Inflammatory macrophage treated with lipopolysaccharide for 4 hours (primary cell): ENCODE measurements at places on chromosomes 6 and 20.

- DNase-seq: no peak
Measured at GRCh38 chr20:22366631-22367030, 217.7 kb downstream of the FOXA2 start.

DNA sequence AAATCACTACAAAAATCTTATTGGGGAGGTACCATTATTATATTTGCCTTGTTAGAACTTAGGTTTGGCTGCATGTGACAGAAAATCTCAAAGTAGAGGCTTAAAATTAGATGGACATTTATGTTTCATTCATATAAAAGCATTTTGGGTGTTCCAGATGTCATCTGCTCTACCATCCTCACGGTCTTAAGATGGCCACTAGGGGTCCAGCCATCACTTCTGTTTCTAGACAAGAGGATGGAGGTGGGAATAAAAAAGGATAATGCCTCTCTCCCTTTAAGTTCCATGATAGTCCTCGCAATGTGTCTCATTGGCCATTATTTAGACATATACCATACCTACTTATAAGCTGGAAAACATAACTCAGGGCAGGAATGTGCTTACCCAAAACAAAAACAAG lies 929.5 kb downstream of the KIF16B start:
- DNase-seq: no peak

DNA sequence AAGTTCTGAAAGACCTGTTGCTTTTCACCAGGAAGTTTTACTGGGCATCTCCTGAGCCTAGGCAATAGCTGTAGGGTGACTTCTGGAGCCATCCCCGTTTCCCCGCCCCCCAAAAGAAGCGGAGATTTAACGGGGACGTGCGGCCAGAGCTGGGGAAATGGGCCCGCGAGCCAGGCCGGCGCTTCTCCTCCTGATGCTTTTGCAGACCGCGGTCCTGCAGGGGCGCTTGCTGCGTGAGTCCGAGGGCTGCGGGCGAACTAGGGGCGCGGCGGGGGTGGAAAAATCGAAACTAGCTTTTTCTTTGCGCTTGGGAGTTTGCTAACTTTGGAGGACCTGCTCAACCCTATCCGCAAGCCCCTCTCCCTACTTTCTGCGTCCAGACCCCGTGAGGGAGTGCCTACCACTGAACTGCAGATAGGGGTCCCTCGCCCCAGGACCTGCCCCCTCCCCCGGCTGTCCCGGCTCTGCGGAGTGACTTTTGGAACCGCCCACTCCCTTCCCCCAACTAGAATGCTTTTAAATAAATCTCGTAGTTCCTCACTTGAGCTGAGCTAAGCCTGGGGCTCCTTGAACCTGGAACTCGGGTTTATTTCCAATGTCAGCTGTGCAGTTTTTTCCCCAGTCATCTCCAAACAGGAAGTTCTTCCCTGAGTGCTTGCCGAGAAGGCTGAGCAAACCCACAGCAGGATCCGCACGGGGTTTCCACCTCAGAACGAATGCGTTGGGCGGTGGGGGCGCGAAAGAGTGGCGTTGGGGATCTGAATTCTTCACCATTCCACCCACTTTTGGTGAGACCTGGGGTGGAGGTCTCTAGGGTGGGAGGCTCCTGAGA lies at the start of gene HFE:
HFE (plus strand) TSS at position 146 of the 832 bp plus-strand sequence; CDS start at position 158, 12 bp downstream.
- peak; percentile 70 for DNase-seq

DNA sequence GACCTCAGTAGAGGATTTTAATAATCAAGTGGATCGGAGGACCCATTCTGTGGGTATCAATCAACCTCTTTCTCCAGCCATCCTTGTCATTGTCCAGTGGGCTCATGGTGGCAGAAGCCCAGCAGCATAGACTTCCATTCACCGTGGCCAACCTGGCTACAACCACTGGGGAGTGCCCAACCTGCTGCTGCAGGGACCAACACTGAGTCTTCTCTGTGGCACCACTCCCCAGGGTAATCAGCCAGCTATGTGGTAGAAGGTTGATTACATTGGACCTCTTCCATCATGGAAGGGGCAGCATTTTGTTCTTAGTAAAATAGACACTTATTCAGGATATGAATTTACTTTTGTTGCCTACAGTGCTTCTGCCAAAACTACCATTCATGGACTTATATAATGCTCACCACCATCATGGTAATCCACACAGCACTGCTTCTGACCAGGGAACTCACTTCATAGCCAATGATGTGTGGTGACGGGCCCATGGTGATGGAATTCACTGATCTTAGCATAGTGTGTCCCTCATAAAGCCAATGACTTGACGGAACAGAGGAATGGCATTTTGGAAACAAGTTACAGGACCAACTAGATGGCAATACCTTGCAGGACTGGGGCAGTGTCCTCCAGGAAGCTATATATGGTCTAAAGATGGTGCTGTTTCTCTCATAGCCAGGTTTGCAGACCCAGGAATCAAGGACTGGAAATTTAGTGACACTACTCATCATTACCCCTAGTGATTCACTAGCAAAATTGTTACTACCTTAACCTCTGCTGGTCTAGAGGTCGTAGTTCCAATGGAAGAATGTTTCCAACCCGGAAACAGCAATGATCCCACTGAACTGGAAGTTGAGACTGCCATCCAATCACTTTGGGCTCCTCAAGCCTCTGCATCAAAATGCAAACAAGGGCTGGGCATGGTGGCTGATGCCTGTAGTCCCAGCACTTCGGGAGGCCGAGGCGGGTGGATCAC lies 7.6 kb downstream of the CD24 start:
- no peak for DNase-seq

GRCh38 chr6:144624246-144624645 lies 339.1 kb downstream of the UTRN start:
- no peak for DNase-seq

- no peak for DNase-seq
Measured at GRCh38 chr6:133966654-133967329, 13.8 kb downstream of the TBPL1 start.

GRCh38 chr6:49692534-49692933 lies 20.8 kb downstream of the CRISP2 start:
- no peak for DNase-seq

GRCh38 chr6:16540804-16541752 lies 220.2 kb downstream of the ATXN1 start:
- no peak for DNase-seq

- no peak for DNase-seq
Measured at GRCh38 chr6:153401751-153402150, 270.7 kb upstream of the RGS17 start.

DNA sequence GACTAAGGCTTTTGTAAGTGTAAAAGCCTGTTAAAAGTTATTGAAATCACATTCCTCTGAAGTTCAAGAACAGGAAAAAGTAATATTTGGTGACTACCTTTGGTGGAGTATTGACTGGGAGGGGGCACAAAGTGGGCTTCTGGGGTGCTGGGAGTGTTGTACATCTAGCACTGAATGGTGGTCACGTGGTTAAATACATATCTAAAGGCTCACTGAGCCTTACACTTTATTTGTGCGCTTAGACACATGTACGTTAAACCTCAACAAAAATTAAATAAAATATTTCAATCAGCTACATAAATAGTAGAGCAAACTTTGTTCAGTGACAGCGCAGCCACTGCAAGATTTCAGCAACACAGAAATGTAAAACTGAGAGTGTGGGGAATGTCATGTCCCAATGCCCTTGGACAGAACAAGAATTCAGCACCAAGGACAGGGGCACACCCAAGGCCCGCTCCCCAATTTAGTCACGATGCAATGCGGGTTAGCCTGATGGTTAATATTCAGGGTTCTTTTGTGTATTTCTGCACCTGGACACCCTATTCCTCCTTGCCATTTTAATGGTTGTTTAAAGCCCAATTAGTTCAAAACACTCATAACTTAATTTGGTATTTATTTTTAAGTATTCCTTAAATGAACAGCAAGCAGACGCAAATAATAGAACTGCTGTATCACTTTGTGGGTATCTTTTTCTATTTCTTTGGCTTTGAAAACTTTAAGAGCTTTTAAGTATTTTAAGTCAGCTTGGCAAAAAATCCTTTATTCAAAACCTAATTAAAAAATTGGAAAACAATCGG lies 37.4 kb downstream of the ANGPT4 start:
- DNase-seq: no peak

DNA sequence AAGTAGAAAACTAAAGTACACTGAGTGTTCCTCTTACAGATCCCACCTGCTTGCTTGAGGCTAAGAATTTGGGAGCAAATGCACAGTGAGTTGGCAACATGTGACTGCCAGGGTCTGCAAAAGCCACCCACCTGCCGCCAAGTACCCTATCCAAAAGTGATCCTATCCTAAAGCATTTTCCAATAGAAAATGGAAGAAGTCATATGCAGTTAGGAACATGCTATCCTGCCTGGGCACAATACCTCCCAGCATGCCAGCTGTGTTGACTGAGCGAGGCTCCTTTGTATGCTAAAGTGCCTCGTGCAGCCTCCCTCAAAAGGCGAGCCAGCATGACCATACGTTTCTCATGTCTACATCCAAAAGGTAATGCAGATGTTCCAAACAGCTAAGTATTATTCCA lies 52.7 kb downstream of the TRAF3IP2 start:
- DNase-seq: no peak

DNA sequence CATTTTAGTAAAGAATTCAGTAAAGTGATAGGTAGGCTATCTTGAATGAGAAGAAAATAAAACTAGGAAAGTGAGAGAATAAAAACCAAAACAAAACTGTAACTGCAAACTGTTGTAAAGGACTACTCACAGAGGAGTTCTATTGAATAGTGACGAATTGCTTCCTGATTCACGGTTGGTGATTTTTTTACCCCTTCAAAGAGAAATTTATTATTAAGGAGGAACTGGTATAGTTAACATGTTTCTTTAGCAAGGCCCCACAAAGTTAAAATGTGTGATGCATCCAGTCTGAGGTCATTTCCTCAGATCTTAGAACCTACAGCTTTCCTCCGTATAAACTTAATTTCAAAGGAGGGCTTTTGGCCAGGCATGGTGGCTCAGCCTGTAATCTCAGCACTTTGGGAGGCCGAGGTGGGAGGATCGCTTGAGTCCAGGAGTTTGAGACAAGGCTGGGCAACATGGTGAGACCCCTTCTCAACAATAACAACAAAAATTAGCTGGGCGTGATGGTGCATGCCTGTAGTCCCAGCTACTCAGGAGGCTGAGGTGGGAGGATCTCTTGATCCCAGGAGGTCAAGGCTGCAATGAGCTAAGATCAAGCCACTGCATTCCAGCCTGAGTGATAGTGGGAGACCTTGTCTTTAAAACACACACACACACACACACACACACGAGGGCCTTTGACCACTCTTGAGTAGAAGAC lies 8.3 kb downstream of the PRDM1 start:
- peak; percentile 44 for DNase-seq

GRCh38 chr20:57245997-57246396 lies 20.4 kb downstream of the BMP7 start:
- no peak for DNase-seq

GRCh38 chr6:165204807-165205545 lies 104.4 kb downstream of the C6orf118 start:
- DNase-seq: no peak

DNA sequence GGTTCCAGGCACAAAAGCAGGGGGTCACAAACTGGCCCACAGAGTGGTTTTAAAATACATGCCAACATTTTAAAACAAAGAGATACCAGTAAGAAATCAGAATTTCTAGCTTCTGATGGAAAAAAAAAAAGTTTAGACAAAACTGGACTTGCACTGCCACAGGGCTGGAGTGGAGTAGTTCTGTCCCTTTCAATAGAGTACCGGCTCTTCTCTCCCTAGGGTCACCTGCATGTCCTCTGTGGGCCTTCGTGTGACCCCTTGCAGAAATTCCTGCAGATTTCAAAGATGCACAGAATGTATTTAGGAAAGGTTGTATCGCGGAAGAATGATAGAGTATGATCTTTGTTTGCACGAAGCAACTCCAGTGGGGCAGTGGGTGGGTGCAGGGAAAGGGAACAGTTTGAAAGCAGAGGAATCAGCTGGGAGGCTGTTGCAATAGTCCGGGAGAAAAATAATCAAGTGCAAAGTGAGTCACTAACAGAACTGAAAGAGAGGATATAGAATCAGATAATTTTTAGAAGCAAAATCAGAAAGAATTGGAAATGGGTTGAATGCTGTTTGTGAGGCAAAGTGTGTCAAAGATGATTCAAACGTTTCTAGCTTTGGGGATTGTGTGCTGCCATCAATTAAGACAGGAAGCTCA lies 97.3 kb upstream of the STXBP5 start:
- peak; percentile 73 for DNase-seq
